ENCODE measurements at places on chromosomes 11 and 22.

DNA sequence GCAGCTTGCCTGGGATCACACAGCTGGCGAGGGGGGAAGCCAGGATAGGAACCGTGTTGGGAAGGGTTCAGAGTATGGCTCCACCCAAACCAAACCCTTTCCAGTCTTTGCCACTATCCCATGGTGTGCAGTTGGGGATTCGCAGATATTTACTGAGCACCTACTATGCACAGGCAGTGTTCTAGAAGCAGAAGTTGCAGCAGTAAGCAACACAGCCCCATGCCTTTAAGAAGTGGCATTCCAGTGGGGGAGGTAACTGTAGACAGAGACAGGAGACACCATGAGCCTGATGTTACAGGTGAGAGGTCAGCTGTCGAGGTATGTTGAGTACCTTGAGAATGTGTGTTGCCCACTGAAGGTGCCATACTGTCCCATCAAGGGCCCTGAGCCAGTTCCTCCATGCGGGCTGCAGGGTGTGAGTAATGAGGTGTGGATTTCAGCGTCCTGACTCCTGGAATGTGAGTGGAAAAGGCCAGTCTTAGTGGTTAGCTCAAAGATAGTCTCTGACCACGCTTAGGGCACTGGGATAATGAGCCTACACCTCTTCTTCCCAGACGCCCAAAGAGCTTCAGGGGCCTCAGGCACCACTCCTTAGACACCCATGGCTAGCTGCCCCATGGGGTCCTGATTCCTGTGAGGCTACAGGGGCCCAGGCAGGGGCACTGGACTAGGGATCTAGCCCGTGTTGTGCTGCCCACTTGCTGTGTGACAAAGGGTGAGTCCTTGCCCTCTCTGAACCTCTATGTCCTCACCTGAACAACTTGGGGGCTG is 71.8 kb upstream of the TP53I11 start:
- no peak for DNase-seq

DNA sequence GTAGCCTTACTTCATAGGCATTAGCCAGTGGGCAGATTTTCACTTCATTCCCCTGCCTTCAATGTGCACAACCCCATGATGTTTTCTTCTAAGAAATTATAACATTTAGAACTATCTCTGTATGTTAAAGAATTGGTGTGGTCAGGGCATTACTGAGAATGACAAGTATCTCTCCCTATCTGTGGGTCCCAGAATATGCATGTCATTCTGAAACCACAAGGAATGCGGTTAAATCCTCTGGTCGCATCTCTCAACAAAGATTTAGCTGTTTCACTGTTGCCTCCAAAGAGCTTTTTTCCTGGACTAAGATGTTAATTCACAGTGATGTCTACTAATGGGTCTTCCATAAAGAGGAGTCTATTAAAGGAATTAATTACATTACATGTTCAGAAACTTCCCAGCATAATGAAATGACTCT is 62.7 kb downstream of the LIF start:
- DNase-seq: peak; percentile 68

GRCh38 chr11:118226296-118226695 is 1.5 kb upstream of the JAML start:
- DNase-seq: peak; percentile 89

DNA sequence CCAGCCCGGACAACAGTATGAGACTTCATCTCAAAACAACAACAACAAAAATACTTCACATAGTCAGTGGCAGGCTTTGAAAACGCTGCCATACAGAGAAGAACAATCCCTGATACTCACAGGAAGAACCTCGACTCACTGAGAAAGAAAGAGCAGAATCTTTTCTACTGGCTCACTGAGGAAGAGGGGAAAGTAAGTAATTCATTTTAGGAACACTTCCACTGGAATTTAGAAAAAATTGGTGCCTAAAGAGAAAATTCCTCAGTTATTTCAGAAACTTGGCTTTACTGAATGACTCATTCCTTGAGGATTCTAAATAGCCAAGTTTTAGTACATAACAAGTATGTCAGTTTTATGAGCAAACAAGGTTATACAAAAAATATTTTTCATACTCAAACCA is 12.3 kb downstream of the NARS2 start:
- DNase-seq: no peak

DNA sequence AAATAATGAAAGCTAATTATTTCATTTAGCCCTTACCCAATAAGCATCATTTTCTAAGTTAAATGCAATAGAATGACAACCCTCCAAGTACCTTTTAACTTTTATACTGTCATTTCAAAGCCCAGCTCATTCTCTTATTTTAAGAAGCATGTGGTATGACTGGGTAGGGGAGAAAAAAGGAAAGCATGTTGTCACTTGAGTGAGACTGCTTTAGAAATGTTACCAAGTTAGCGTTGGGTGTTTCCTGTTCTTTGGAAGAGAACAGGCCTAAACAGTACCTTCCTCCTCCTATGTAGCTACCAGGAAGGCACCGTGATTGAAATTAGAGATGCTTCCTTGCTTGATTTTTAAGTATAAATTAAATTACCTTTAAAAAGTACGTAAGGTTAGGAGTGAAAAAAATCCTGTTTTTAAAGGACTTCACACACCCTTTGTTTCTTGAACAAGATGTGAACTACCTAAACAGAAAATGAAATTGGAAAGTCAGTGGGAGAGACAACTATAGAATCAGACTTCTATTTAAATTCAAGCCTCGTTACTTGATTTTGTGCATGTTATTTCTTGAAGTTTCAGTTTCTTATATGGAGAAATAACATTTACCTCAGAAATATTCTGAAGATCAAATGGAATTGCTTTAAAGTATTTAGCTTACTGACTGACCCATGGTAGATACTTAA is 741 bp upstream of the CNTF start:
- no peak for DNase-seq

DNA sequence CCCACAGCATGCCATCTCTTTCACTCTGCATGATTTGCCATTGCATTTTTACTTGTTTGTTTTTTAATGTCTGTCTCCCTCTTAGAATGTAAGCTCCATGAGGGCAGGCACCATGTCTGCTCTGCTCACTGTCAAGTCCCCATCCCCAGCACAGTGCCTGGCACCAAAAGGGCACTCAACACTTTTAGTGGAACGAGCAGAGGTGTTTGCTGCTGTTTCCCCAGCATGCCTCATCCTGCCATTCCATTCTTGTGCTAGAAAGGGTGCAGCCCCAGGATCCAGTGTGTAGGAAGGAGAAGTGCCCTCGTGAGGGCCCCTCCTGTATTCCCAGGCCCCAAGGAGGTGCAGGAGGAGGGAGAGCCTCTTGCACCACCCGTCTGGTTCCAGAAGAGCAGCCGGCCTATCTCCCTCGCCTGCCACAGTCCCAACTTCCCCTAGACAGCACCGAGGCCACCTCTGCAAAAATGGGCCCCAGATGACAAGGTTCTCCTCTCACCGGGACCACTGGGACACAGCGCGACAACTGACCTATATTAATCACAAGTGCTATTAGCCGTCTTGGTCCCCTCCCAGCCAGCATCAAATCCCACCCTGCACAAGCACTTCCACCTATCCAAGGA is 33.3 kb upstream of the CACNG2 start:
- peak; percentile 35 for DNase-seq

DNA sequence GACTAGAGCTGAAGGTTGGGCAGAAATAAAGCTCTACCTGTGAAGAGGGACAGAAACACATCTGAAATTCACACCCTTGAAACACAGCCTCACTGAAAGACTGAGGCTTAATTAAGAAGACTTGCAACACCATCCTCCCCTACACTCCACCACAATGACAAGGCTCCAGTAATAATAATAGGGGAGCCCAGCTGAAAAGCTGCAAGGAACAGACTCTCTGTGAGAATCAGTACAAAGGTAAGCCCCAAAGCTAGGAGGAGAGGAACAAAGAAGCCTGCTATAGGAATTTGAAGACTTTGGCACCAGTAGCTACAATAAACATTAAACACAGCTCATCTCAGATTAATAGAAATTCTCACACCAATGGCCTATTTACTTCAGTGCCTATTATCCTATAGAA is 176.9 kb downstream of the FAT3 start:
- no peak for DNase-seq

GRCh38 chr11:75562836-75563484 is 907 bp downstream of the SERPINH1 start:
- no peak for DNase-seq

- peak; percentile 89 for DNase-seq
Measured at GRCh38 chr22:43313244-43313889, 29.8 kb downstream of the SCUBE1 start.

DNA sequence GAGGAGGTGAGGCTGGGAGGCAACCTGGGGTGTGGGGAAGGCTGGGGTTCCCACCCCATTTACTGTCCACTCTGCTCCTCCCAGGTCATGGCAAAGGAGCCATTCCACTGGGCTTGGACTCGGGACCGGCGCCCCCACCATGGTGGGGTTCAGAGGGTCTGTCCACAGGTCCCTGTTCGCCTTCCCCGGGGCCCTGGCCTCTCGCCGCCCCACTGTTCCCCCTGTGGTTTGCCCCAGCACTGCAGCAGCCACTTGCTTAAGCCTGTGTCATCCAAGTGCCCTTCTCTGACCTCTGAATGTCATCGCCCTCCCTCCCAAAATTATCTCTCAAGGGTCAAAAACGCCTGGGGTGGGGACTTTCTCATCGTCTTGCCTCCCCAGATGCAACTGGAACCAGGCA is 2.6 kb downstream of the SPDYC start:
- DNase-seq: no peak

GRCh38 chr11:128585498-128586238 is 1.7 kb downstream of the ETS1 start:
- no peak for DNase-seq

- DNase-seq: no peak
Measured at GRCh38 chr11:127997594-127997993, 589.8 kb downstream of the ETS1 start.

All from MV-4-11 (cell line).